H1 (cell line): ENCODE measurements at places on chromosomes 2 and 18. TPM values are rescaled to one million over a fixed set of nuclear protein-coding genes. Genes with fewer than 3 reads are reported as not detected.

DNA sequence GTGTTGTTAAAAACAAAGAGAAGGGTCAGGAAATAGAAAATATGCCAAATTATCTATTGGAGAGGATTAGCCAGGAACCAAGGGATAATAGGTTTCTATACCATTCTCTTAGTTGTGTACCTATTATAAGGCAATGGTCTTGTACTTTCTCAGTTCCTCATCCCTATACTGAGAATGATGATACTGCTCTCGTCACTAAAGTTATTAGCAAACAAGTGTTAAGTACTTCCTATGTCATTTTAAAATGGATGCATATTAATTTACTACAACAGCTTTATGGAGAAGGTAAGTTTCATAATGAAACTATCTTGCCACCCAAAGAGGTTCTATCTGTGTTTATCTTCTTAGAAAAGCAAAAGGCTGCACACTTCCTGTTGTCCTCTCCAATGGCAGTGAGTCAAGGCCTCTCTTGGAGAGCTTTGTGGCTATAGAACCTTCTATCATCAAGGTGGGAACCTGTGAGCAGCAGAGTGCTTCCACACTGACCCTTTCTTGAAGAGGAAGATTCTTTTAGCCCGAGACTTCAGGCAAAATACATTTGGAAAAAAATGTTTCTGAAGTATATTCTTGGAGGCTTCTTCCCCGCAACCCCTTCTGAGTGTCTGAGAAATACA lies 460.7 kb upstream of the FANCL start:
- DNase-seq: no peak

DNA sequence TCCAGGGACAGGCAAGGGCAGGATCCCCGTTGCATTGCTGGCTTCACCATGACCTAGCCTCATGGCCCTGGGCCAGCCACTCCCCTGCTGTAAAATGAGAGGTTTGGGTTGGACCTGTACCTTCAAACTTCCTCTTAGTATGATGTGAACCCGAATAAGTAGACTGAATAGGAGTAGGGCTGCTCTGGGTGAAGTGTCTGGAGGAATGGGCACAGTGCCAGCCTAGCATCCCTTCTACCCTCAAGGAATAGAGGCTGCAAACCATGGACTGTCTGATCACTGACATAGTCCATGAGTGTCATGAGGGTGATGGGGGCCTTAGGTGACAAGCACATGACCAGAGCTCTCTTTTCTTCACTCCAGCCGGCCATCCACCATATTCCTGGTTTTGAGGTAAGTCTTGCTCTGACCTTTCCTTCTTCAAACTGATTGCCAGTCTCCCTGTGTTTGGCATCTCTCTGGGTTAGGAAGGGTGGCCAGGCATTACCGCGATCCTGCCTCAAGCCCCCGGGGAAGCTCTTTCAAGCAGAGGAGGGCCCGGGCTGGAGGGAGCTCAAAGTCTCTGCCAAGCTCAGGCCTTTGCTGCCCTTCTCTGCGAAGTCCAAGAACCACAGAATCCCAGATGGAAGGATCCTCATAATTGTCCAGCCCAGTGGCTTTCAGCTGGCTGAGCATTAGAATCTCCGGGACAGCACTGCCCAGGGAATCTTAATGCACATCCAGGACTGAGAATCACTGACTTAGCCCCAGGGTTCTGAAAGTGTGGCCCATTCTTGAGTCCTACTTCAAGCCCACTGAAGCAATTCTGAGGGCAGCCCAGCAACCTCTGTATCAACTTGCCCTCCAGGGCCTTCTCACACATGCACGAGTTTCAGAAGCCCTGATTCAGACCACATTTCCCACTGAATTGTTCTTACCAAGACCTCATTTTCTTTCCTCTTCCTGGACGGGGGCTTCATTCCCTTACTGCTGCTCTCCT lies 148.1 kb downstream of the DYSF start:
- DNase-seq: no peak

DNA sequence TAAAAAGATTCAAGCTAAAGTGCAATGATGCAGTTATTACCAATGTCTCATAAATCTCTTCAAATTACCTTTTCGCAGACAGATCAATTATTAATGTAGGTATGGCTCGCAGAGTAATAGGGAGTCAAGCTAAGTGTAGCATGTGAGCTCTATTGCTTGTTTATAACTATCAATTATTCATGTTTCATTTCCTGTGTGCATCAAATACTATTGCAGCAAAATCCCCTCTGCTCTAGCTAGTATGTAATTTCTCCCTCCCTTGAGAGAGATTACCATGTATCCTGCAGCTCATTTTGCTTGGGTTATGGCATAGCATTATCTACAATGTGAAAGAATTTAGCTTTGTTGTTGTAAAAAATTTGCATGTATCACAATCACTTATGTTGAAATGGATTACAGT lies 65.6 kb upstream of the SCN1A start:
- DNase-seq: no peak

- DNase-seq: no peak
Observed at GRCh38 chr2:45452866-45453265, 158.2 kb downstream of the SRBD1 start.

DNA sequence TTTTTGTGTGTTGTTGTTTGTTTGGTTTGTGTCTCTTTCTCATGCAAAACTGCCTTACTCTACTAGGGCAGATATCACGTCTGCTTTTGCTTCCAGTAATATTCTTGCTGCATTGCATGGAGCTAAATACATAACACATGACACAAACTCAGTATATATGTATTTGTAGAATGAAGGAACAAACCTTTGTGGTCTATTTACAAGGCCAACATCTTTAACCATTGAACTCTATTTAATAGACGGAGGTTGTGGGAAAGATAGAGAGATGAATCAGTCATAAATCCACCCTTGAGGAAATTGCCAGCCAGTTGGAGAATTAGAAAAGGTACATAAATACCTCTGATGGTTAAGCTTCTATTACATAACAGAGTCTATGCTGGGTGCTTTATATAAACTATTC lies 26.0 kb upstream of the IL1RL1 start:
- DNase-seq: no peak

GRCh38 chr2:185221-185620 lies 78.6 kb downstream of the SH3YL1 start:
- DNase-seq: no peak

The PPP1R1C gene
- 2.5 and 5.3 TPM in 2 replicates for total RNA-seq

GRCh38 chr2:42376758-42377157 lies 15.7 kb upstream of the COX7A2L start:
- DNase-seq: no peak

GRCh38 chr2:104127049-104127770 lies 726.7 kb upstream of the POU3F3 start:
- DNase-seq: no peak

DNA sequence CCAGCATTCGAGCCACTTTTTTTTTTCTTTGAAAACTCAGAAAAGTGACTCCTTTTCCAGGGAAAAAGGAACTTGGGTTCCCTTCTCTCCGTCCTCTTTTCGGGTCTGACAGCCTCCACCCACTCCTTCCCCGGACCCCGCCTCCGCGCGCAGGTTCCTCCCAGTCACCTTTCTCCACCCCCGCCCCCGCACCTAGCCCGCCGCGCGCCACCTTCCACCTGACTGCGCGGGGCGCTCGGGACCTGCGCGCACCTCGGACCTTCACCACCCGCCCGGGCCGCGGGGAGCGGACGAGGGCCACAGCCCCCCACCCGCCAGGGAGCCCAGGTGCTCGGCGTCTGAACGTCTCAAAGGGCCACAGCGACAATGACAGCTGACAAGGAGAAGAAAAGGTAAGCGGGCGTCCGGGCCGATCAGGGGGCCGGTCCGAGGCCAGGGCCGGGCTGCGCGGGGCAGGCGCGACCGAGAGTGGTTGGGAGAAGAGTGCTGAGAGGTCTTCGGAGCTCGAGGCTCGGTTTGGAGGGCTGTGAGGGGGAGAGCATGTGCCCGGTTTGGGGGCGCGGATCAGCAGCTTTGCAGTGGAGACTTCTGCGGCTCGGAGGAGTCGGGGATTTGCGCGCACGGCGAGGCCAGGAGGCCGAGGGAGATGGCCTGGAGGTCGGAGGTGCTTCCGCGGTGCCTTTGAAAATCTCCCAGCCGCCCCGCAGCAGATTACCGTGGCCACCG lies 502 bp downstream of the EPAS1 start:
- peak; percentile 81 for DNase-seq

GRCh38 chr2:23745726-23746105 lies 181.2 kb downstream of the ATAD2B start:
- DNase-seq: no peak

- no peak for DNase-seq
Observed at GRCh38 chr2:136219963-136220362, 102.0 kb upstream of the CXCR4 start.

GRCh38 chr2:58925676-58926081 lies 684.6 kb upstream of the FANCL start:
- no peak for DNase-seq

DNA sequence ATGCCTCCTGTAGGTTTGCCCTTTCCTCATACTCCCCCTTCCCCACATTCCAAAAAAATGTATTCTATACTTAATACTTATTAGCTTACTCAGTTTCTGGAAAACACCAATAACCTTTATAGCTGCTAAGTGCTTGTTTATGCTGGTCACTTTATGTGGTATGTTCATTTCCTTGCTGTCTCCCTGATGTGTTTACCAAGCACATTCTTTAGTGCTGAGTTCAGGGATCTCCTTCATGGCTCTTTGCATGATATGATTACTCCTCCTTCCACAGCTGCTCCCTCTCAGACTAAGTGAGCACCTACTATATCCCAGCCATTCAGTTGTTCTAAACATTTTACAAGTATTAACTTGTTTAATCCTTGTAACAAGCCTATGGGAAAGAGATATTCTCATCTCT lies 698.3 kb upstream of the FANCL start:
- DNase-seq: no peak

The CDH20 gene
- total RNA-seq: 0.07 and 0.13 TPM in 2 replicates

DNA sequence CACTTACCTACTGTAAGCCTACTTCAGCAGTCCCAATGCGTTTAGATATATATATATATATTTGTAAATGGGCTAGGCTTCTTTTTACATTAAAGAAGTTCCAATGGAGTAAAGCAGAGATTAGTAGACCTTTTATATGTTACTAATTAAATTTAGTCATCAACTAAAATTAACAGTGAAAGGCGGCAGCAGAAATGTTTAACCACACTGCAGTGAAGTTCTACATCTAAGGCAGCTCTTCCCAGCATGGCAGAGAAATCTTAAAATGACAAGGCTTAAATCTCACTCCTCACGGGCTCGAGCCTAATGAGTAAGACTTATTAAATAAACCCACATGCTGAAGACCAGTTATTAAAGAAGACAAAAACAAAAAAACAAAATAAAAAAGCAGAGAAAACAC lies 19.1 kb upstream of the KANSL1L start:
- DNase-seq: no peak

The DNAJC27 gene
- total RNA-seq: 3.7 and 4.5 TPM in 2 replicates

The TSHZ1 gene
- 0.25 and 0.32 TPM in 2 replicates for total RNA-seq

The FAM237A gene
- total RNA-seq: not detected in 2 replicates

DNA sequence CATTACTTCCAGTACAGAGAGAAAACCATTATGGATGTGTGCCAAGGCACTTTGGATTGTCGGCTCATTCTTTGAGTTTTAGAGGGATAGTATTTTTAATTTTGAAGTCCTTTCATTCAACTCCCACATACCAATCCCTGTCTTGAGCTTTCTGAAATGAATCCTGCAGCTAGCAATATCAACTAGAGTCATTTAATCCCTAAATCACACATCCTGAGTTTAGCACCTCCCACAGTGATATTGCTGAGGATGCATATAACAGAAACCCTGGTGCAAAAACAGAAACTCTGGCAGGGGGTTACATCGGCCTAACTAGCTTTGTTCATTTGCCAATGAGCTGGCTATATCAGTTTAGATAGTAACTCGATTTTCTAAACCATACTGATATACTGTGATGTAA lies 427.3 kb downstream of the LRP1B start:
- DNase-seq: no peak

The DYNAP gene
- 0.15 and 0.22 TPM in 2 replicates for total RNA-seq

DNA sequence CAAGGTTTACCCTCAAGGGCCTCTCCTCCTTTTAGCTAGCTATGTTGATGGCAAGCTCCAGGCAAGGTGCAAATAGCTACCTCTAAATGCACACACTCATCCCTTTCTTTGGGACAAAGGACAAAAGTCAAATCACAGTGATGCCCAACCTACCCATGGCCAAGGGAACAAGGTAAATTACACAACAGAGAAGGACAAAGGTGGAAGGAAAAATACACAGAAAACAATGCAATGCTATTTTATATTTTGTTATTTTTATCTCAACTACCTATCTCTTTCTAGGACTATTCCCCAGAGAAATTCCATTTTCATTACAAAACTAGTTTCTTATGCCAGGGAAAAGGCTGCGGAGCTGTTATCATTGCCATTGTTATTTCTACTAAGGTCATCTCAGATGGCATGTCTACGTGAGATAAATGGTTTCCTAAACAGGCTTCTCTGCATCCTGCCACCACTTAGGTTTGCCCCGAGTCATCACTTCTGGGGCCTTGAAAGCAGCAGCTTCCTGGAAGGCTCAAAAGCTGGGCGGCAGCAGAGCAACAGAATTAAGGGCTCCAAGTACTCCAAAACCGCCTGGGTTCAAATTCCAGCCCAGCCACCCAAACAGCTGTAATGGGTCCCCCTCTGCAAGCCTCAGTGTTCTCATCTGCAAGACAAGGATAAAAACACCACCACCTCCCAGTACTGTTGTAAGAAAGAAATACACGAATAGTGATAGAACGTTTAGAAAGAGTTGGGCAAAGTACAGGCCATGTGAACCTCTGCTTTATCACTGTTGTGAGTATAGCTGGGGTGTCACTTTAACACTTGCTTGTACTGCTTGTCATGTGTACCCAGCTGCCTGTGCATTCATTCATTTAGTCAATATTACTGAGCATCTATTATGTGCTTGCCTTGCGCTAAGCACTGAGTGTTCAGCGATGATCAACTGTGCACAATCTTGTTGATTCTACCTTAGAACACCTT lies 20.9 kb downstream of the BCL2 start:
- no peak for DNase-seq

- DNase-seq: no peak
Observed at GRCh38 chr2:216551234-216552068, 52.8 kb downstream of the RPL37A start.

DNA sequence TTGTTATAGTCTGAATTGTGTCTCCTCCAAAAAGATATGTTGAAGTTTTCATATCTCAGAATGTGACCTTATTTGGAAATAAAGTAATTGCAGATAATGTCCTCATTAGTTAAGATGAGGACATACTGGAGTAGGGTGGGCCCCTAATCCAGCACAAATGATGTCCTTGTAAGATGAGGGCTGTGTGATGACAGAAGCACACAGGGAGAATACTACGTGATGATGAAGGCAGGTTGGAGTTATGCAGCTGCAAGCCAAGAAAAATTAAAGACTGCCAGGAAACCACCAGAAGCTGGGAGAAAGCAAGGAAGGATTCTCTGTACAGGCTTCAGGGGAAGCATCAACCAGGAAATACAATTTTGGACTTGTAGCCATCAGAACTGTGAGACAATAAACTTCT lies 58.3 kb upstream of the PNPT1 start:
- no peak for DNase-seq

The CASP8 gene
- 3.6 and 3.7 TPM in 2 replicates for total RNA-seq
